Bronchus fibroblast of lung (primary cell): ENCODE measurements at places on chromosomes 7 and 10. TPM values are rescaled to one million over a fixed set of nuclear protein-coding genes. Genes with fewer than 3 reads are reported as not detected.

The STOX1 gene
- under 0.01 and 0.15 TPM in 2 replicates for total RNA-seq

The EBLN1 gene
- total RNA-seq = not detected in 2 replicates

The KLHL7 gene
- 27.4 and 30.3 TPM in 2 replicates for total RNA-seq

The ASAH2 gene
- total RNA-seq = 1.3 and 2.5 TPM in 2 replicates

The NPC1L1 gene
- total RNA-seq = not detected in 2 replicates
